ENCODE measurements at places on chromosomes 4 and X. TPM values are rescaled to one million over a fixed set of nuclear protein-coding genes. Genes with fewer than 3 reads are reported as not detected.

The EDA gene
- total RNA-seq: 0.79 TPM

The MAGEB4 gene
- not detected for total RNA-seq

The SYTL5 gene
- total RNA-seq: 0.40 TPM

The P2RY4 gene
- total RNA-seq: not detected

The AREG gene
- not detected for total RNA-seq

The CXCL3 gene
- total RNA-seq: 0.26 TPM

The SSX4 gene
- not detected for total RNA-seq

The FAM9C gene
- total RNA-seq: not detected

The ASMT gene
- total RNA-seq: not detected

The POU3F4 gene
- total RNA-seq: under 0.01 TPM

The UXT gene
- 104 TPM for total RNA-seq

The STK32B gene
- 4.1 TPM for total RNA-seq

The ZDHHC15 gene
- total RNA-seq: 3.7 TPM

The STOX2 gene
- 1.8 TPM for total RNA-seq

The NAP1L2 gene
- total RNA-seq: 1.2 TPM

The BCOR gene
- total RNA-seq: 10.6 TPM

The IQCM gene
- total RNA-seq: not detected

The ABCG2 gene
- total RNA-seq: 1.7 TPM

The SLC39A8 gene
- total RNA-seq: 2.5 TPM
